ENCODE measurements at places on chromosomes 13 and 19.

DNA sequence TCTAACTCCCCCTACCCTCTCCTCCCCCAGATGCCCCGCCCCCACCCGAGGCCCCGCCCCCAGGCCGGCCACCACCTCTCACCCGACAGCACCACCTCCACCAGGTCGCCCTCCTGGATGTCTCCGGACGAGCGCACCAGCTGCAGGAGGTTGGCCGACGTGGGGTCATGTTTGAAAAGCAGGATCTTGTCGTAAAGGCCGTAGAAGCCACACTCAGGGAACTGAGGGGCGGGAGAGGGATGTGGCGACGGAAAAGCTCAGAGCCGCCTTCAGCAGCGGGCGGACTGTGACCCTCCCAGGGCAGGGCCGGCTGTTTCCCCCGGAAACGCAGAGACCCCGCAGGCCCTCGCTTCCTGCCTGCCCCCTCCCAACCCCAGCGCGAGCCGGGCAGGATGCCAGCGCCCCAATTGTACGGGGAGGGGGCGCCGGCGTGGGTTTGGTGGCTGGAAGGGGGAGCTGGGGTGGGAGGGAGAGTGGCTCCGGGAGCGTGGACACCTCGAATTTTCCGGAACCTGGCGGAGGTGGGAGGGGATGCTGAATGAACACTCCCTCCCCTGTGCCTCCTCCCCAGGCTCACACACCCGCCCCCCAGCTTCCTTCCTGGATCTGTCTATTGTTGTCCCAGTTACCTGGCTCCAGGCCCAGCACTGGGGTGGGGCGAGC is 3.0 kb downstream of the PRKD2 start:
- peak; percentile 95 for DNase-seq

GRCh38 chr19:50820086-50820485 is 3.5 kb downstream of the KLK1 start:
- no peak for DNase-seq

DNA sequence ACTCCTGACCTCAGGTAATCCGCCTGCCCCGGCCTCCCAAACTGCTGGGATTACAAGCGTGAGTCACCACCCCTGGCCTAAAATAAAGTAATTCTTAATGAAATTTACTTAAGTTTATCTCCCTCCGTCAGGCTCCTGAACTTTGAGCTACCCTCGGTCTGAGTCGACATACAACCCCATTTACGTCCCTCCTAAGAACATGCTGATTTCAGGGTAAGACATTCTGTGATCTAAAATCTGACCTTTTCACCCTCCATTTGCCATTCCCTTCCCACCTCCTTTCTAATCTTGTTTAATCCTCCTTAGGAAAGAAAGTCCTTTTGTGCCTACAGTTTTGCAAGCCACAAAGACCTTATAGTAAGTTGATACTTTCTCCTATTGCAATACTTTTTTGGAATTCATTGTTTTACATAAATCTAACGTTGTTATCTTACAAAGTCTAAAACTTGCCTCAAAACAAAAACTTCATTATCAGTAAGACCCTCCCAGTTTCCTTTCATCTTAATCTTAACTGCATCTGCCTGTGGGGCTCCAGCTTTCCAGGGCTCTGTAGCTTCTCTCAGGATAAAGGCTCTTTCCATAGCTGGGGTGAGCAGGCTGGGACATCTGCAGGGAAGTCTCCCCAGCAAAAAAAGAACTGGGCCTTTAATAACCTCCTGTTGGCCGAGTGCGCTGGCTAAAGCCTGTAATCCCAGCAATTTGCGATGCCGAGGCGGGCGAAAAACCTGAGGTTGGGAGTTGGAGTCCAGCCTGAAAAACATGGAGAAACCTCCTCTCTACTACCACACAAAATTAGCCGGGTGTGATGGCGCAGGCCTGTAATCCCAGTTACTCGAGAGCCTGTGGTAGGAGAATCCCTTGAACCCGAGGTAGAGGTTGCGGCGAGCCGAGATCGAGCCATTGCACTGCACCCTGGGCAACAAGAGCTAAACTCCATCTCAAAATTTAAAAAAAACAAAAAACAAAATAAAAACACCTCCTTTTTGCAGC is 143.1 kb downstream of the ZNF737 start:
- DNase-seq, result no peak

- DNase-seq, result no peak
Measured at GRCh38 chr19:15115080-15115479, 7.9 kb downstream of the SYDE1 start.

DNA sequence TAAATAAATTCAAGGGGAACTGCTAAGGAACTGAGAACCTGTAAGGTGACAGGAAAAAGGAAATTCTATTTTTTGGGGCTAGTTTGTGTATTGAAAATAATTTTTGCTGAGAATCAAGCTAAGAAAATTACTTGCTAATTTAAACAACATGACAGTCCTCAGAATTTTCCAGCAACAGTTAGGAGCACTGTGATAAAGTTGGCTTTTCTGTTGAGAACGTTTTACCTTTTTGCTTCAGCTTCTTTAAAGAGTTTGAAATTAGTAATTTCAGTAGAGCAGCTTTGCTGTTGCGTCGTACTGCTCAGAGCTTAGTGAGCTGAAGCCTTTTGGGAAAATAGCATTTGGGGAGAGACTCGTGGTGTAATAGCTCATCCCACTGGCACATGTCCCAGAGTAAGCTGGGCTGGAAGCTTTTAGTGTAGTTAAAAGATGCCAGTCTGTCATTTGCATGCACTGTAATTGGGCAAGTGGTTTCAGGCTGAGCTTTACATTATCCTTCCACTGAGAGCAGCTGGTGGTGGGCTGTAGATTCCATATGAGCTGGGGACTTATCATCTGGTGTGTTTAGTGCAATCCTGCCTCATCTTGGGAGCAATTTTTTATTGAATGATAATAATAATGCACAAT is 69.8 kb downstream of the LRCH1 start:
- no peak for DNase-seq

- DNase-seq, result no peak
Measured at GRCh38 chr19:53532362-53532761, 5.6 kb upstream of the ZNF331 start.

DNA sequence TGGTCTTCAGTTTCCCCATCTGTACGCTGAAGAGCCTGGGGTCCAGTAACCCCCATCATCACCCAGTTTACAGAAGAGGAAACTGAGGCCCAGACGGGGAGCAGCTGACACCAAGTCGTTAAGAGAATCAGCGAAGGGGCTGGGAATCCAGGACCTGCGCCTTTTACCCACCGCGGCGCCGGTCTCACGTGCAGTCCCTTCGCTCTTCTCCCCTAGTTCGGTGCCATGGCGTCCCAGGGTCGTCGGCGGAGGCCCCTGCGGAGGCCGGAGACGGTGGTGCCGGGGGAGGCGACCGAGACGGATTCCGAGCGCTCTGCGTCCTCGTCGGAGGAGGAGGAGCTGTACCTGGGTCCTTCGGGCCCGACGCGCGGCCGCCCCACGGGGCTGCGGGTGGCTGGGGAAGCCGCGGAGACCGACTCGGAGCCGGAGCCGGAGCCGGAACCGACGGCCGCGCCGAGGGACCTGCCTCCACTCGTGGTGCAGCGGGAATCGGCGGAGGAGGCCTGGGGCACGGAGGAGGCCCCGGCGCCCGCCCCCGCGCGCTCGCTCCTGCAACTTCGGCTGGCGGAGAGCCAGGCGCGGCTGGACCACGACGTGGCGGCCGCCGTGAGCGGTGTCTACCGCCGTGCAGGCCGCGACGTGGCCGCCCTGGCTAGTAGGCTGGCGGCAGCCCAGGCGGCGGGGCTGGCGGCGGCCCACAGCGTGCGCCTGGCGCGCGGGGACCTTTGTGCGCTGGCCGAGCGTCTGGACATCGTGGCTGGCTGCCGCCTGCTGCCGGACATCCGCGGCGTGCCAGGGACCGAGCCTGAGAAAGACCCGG is 698 bp downstream of the BLOC1S3 start:
- DNase-seq, result peak; percentile 91
